Ecto neural progenitor cell (in vitro differentiated cells): ENCODE measurements at places on chromosomes 6 and 20.

DNA sequence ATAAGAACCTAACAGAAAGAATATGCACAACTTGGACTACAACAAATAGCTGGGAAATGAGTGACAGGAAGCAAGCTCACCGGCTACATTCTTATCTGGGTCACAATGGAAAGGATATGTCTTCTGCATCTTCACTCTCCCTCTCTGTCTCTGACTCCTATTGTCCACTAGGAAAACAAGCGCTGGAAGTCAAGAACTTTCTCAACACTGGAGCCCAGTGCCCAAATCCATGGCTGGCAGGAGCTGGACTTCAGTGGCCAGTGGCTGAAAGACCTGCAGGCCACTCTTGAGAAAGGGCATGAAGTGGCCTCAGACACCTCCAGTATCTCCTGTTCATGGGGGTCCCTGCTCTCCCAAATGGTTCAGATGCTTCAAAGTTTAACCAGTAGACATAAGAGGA, 62.0 kb downstream of the FAM50B start:
- no peak for DNase-seq

DNA sequence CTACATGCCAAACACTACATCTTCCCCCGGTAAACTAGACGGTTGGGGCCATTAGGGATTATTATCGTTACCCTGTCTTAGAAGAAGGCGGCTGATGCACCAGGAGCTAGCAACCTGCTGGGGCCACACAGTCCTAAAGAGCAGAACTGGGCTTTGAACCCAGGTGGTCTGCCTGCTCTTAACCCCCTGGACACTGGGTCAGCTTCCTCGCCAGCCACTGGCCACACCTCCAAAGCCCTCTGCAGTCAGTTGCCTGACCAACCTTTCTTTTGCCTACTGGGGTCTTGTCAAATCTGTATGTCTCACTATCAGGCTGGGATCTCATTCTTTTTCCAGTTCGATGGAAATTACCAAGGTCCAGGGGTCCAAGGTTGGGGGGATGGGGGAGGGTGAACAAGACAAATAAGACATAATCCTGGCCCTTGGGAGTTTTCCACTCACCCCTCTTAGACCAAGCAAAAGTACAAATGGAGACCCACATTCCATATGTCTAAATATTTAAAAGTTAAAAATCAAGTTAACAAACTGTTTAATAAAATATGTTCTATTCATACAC, 34.0 kb upstream of the FOXP4 start:
- no peak for DNase-seq

DNA sequence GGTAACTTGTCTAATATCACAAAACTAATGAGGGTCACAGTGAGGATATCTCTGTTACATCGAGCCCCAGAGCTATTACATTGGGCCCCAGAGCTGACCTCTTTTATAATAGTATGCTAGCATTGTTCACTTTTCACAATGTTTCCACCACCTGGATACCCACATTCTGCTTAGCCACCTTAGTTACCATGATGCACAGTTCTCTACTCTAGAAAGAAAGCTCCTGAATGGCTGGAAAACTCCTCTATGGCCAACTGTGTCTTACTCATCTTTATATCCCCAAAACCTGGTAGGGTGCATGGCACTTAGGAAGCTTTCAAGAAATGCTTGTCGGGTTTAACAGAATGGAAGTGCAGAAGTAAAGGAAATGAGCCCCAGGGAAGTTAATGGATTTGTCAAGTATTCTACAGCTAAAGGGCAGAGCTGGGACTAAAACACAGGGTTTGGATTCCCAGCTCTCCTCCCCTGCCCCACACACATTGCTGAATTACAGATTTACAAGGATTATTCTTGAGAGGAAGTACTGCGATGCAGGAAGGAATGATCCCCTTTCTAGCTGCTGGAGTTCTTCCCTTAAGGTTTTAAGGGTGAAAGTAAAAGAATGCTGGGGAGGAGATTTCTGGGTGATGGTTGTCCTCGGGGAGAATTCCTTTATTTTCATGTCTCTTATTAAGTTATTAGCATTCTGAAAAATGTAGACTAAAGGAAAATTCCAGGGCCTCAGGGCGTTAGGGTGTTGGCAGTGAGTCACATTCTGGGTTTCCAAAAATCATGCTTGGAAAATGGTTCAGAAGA, 16.1 kb upstream of the HINT3 start:
- no peak for DNase-seq

DNA sequence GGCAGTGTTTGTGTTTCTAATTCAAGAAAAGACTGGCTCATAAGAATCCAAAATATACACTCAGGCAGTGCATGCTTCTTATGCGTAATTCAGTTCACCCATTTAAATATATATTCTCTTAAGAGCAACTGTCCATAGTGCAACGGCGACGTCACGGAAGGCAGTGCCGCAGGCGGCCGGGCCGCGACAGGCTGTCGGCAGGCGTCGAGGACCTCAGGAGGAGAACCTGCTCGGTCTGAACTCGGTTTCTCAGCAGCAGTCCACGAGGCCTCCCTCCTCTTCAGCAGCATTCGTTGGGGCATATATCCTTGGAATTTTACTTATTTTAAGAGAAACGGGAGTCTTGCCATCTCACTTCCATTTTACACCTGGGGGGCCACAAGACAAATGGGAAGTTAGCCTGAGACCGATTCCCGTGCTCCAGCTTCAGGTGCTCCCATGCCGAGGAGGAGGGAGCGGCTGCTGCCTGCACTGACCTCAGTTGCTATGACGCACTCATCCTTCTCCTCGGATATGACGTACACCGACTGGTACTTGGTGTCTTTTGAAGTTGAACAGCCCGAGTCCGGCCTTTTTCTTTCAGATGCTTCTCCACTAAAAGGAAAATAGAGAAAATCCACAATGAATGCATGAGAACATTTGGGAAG, 8.2 kb downstream of the DLL1 start:
- no peak for DNase-seq

DNA sequence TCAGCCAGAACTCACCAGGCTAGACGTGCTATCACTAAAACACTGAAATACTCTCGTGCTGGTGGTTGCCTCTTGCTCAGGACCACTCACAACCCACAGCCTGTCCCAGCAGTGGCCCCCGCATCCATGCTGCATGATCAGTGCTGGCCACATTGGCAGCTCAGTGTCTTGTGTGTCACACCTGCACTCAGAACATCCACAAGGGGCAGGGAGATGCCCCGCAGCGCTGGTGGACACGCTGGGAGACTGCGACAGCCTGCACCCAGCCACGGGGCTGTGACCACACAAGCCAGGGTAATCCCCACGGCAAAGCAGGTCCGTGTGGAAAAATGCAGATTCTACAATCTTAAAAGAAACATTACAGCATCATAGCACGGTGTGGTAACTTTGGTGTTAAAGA, 23.9 kb upstream of the APMAP start:
- DNase-seq: no peak

DNA sequence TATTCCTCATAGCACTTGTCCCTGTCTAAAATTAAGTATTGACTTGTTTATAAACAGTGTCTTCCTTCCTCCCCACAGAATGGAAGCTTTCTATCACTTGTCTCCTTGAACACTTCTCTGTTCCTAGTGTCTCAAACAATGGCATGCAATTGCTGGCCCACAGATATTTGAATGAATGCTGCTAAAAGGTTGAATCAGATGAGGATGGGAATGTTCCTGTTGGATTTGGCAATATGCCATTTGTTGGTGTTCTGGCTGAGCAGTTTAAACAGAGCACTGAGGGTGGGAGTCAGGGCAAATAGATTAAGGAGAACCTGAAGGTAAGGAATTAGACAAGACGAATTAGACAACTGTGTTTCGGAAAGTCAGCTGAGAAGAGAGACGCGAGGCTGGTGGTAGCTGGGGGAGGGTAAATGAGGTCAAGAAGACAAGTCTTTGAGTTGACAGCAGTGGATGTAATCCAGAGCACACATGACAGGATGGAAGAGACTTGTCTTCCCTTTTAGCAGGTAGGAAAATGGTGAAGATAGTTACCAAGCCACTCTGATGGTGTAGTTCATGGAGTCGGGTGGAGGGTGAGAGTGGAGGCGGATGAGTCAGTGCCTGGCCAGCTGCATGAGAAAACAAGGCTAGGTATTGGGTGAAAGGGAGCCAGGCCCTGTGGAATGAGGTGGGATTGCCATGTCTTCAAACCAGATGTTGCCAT, 58.3 kb upstream of the GNRH2 start:
- no peak for DNase-seq
